Stimulated activated CD8-positive, alpha-beta memory T cell treated with anti-CD3 and anti-CD28 coated beads, Interleukin-7, amount 100 ng/mL, for 4 hours (primary cell): ENCODE measurements at places on chromosomes 13 and 19.

- no peak for DNase-seq
These were observed 9.6 kb downstream of the ABHD13 start for GRCh38 chr13:108227651-108228272.

DNA sequence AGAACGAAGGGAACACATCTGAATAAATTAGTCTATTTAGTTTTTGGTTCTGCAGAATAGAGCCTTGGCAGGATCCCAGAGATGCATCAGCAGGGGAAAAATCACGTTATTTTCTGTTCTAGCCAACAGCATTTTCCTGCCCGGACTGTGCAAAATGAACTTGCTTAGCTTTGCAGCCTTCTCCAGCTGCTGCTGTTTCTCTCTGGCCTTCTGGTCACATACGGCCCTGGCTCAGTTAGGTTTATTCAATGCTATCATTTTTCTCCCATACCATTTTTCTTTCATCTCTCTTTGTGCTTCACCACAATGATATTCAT, 110.4 kb upstream of the KL start:
- DNase-seq = no peak

GRCh38 chr19:46601318-46602224, at the start of gene CALM3:
CALM3 (plus strand) TSS chr19:46601330; CDS start chr19:46601435, 105 bp downstream.
- no peak for DNase-seq

GRCh38 chr19:32675720-32676185, at the start of gene RGS9BP:
RGS9BP (plus strand) TSS chr19:32675848; CDS start chr19:32676264, 416 bp downstream.
- peak; percentile 21 for DNase-seq

- no peak for DNase-seq
These were observed 4.2 kb upstream of the ISYNA1 start for GRCh38 chr19:18441804-18442788.

GRCh38 chr13:85799097-85799582, at the start of gene SLITRK6:
SLITRK6 (minus strand) TSS chr13:85799419; CDS start chr13:85796508, 2,911 bp downstream.
- DNase-seq = no peak

GRCh38 chr13:93199856-93200255, 26.8 kb upstream of the GPC6 start:
- DNase-seq = no peak

DNA sequence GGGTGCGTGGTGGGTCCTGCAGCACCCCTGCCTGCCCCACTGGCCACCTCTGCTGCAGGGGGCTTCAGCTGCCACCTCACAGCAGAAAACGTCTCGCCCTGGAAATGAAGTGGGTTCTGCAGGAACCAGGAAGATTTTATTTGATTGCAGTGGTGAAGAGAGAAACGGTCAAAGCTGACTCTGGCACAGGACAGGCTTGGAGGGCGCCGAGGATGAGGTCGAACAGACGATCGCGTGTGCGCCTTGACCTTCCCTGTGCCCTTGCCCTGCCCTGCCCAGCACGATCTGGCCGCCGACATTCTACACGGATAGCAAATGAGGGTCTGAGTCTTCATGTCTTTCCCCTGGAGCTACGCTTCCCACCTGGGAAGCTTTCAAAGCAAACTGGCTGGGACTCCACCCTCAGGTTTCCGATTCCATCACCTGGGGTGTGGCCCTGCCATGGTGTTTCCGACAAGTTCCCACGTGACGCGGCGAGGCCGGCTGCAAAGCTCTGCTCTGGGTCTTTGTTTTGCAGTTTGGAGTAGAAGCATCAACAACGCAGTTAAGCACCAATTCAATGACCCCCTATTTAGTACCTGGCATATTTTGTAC, 50.3 kb upstream of the TUBGCP3 start:
- no peak for DNase-seq

GRCh38 chr13:31038834-31039552, 106.5 kb downstream of the TEX26 start:
- no peak for DNase-seq

DNA sequence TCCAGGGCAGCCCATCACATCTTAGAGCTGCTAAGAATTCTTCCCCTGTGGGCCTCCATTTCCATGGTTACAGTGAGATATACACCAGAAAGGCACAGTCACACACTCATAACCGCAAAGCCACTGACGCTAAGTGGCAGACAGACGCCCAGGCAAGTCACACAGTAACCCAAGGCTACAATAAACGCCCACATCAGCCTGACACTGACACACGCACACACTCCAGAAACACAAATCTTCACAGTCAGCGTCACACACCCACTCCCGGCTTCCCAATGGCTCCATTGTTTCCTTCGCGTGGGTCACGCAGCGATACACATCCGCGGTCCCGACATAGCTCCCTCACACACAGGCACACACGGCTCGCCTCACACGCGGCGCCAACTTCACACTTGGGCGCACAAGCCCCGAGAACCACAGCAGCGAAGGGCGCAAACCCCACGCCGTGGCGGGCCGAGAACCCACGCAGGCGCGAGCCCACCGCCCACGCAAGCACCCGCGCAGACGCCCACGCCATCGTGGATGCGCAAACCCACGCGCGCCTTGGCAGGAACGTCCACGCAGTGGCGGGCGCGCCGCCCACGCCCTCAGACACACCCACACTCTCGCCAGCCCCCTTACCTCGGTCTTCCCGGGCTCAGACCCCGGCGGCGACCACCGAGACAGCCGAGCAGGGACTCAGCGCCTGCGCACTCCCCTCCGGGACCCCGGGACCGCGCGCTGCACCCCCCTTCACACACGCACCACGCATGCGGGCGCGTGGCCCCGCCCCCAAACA, at the start of gene ZNF667:
Gene ZNF667 (minus strand): TSS at position 695 of the 778 bp plus-strand sequence. CDS start 14,975 bp downstream, outside the sequence.
- peak; percentile 33 for DNase-seq

- no peak for DNase-seq
These were observed 5.5 kb downstream of the PDE4C start for GRCh38 chr19:18220632-18221275.

GRCh38 chr19:48969276-48970138, 4.4 kb downstream of the FTL start:
- DNase-seq = no peak

DNA sequence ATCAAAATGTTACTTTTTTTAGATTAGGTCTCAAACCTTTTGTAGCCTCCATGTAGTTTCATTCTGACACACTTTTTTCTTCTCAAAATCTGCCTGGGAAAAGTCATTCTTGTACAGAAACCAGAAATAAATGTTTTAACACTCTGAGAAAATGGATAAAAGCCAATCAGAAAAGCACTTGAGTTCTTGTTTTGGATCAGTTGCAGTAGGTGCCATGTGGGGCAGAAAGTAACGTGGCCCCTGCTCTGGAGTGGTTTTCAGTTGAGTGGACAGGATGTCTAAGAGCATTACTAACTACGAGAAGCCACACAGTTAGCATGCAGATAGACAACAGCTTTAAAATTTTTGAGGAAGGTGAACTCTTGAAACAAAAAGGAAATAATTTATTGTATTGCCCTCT, 19.1 kb downstream of the GPR183 start:
- no peak for DNase-seq

- DNase-seq = no peak
These were observed 16.4 kb upstream of the KCTD15 start for GRCh38 chr19:33780251-33780650.

DNA sequence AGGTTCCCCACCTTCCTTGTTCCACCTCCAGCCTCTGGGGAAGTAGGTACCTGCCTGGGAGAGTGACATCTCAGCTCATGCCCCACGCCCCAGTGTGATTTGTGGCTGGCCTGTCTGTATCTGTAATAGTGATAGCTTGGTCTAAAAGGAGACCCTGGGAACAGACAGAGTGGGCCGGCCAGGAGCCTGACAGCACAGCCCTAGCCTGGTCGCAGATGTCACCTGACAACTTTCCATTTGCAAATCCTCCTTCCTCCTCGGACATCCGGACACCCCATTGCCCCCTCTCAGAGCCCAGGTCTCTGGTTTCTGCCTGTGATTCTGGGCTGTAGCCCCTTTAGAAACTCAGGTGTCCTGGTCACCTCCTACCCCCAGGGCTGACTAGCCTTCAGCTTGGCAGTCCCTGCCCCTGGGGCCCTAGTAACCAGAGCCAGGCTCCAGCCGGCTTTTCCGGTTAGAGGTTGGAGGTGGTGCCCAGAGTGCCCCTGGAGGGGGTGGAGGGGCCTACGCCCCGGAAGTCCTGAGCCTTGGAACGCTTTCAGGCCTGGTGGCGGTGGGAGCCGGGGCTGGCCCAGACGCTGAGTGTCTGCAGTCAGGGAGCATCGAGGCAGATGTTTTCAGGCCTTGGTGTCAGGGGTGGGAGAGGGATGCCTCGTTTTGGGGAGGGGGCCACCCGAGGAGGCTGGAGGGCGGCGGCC, 6.5 kb downstream of the LRRC8E start:
- DNase-seq = no peak

DNA sequence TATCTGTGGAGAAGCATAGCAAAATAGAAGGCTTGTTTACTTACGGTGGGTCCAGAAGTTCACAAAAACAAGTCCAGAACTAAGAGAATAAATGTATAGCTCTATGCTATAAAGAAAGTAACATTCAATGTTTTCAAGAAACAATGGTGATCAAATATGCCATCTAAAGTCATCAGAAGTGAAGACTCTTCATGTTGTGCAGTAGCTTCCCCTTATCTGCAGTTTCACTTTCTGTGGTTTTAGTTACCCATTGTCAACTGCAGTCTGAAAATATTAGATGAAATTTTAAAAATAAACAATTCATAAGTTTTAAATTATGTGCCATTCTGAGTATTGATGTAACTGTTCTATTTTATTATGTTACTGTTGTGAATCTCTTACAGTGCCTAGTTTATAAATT, 72.5 kb downstream of the EDNRB start:
- no peak for DNase-seq

- no peak for DNase-seq
These were observed 14.9 kb downstream of the COMP start for GRCh38 chr19:18776288-18776594.

GRCh38 chr13:31008400-31009115, 76.1 kb downstream of the TEX26 start:
- no peak for DNase-seq

DNA sequence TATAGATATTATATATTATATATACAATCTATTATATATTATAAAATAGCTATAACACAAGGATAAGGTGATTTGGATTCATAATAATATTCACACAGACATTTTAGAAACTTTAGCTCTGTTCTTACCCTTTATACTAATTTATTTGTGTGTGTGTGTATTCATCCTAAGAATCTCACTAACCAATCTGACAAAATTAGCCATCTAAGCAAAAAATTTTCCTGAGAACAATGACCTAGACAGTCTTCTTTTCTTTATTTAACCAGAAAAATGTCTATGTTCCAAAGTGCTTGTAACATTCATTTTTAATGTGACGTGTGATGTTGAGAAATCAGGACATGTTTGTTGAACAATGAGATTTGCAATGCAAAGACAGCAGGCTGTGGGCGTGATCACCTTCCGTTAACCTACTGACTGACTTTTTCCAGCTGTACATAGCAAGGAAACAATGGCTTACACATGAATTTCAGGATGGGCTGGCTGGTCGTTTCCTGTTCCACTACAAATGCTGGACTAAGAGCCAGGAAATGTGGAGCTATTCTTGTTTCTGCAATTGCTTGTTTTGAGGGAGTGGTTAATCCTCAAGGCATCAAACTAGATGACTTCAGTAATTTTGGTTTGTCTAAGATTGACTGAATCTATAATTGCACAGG, 634.6 kb upstream of the ARGLU1 start:
- DNase-seq = no peak

DNA sequence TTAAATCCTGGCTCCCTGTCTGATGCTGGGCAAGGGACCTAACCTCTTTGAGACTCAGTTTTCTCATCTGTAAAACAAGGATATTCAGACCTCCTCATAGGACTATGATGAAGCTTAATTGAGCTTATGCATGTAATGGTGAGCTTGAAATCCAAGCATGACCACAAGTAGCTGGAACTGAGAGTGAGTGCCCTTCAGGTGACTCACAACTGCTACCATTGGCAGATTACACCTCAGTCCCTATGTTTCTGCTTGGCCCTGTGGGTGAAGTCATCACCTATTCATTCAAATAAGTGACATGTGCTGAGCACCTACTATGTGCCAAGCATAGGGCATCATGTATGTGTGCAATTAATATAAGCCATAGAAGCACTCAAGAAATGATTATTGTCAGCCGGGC, 25.7 kb downstream of the NOVA2 start:
- no peak for DNase-seq

GRCh38 chr19:2720777-2721569, at the start of gene DIRAS1:
DIRAS1 (minus strand) TSS chr19:2721372; CDS start chr19:2717806, 3,566 bp downstream.
- DNase-seq = no peak

DNA sequence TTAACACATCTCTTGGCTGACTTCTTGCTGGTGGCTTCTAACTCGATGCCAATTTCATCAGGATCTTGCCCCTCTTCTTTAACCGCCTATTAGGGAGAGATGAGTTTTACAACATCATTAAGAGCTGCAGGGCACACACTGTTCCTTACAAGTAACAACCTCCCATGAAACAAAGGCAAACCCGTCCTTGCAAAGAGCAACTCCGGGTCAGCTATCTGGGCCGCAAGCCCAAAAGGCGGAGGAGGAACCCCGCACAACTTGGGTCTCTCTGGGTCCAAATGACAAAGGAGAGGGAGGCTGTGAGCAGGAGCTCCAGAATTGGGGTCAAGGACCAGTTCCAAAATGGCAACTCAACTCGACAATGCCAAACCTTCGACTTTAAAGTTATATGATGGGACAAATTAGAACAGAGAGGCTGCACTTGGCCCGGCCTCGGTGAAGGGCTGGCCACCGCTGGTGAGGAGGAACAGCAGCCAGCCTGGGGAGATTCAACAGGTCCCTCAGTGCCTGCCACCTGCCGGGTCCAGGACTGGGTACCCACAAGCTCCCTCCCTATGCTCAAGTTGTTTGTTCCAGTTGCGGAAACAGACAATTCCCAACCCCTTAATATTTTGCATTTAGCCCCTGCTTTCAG, 1.1 kb downstream of the SAFB2 start:
- DNase-seq = no peak

- DNase-seq = no peak
These were observed 42.8 kb upstream of the CLDN10 start for GRCh38 chr13:95509521-95510310.

GRCh38 chr13:49279885-49280284, 32.2 kb downstream of the CDADC1 start:
- no peak for DNase-seq

DNA sequence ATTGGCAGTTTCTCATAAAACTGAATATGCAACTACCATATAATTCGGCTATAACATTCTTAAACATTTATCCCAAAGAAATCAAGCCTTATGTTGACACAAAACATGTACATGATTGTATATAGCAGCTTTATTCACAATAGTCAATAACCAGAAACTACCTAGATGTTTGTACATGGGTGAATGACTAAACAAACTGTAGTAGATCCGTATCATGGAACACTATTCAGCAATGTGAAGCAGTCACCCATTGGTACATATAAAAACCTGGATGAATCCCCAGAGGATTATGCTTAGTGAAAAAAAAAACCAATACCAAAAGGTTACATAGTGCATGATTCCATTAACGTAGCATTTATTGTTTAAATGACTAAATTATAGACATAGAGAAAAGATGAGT, 471.7 kb upstream of the KLHL1 start:
- DNase-seq = no peak

DNA sequence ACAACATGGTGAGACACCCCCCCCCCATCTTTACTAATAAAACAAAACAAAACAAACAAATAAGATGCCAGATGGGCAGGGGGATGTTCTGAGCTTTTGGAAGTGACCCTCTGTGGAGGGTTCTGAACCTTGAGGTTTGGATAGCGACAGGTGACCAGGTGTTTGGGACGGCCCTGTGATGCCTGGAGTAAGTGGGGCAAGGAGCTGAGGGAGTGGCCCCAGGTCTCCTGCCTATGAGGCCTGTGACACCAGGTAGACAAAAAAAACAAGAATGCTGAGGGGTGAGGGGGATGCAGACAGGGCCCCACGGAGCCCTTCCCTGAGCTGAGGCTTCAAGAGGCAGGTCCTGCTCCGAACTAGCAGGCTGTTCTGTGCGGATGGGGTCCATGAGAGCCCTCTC, 9.2 kb downstream of the ADGRE2 start:
- DNase-seq = no peak

- DNase-seq = no peak
These were observed 50.1 kb upstream of the SPACA7 start for GRCh38 chr13:112325920-112326645.
